ENCODE measurements at places on chromosomes 3 and 15.

GRCh38 chr15:69908590-69909420, 188.9 kb downstream of the TLE3 start:
- DNase-seq = no peak

GRCh38 chr3:146325170-146325569, 74.3 kb upstream of the PLSCR4 start:
- DNase-seq = no peak

DNA sequence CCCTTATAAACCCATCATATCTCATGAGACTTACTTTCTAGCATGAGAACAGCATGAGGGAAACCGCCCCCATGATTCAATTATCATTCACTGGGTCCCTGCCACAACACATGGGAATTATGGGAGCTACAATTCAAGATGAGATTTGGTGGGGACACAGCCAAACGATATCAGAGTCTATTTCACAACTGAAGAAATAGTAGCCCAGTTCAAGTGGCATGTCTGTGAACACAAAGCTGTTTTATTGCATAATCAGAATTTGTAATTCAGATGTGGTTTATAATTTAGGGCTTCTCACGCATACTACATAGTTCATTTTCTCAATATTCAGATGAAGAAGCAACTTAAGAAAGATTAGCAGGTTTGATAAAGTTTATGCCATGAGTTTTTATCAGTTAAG, 1188.0 kb upstream of the ALCAM start:
- no peak for DNase-seq

DNA sequence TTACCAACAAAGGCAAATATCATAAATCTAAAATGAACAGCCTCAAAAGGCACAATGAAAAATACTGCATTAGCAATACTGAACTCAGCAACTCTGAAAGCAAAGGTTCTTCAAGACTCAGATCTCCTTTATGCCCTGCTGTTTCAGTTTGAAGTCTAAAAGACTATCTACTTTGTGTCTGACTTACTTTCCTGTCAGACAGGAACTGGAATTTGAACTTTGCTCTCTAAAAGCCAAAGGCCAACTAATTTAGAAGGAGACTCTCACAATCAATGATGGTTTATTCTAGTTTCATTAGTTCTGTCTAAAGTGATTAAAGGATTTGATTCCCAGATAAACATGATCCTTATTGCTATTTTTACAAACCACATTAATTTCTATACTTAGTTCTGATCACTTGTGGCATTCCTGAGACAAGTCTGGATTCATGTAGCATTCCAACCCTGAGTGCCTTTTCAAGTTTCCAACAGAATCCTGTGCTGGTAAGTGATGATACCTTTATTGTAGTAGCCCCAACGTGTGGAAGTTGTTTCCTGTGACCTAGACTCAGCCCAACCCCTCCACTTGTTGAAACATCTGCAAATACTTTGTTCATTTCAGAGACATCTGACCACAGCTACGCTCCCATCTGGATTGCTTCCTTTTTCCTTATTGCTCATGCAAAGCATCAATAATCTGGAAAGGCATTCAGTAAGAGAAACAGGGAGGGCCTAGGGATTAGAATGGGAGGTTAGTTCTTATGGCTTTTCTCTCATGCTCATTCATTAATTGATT, 14.9 kb upstream of the LEKR1 start:
- no peak for DNase-seq

DNA sequence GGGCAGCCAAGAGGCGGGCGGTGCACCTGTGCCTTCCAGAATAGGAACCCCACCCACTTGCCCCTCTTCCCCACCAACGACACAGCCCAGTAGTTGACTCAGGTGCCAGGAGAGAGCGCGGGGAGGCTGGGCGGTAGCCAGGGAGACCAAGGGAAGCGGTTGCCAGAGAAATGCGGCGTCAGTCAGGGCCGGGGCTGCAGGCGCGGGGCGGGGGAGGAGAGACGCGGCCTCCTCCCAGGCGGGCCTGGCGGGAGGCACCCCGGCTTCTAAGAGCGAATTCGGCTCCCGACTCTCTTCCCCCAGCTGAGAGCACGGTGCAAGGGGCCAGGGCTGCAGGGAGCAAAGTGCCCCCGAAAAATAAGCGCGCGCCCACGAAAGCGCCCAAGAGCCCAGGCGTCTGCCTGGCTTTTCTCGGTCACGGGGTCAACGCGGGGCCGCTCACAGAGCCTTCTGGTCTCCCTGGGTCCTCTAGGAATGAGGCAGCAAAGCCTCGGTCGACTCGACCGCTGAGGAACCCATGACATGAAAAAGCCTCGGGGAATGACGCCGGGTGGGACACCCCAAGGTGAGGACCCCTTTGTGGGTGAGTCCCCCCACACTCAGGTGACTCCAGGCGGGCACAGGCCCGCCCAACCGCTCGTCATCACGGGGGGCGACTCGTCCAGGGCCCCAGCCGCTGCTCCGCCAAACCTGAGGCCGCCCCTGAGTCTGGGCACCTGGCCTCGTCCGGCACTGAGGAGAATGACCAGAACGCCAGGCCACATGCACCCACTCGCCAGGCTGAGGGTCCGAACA, 716 bp downstream of the CPEB1 start:
- no peak for DNase-seq

DNA sequence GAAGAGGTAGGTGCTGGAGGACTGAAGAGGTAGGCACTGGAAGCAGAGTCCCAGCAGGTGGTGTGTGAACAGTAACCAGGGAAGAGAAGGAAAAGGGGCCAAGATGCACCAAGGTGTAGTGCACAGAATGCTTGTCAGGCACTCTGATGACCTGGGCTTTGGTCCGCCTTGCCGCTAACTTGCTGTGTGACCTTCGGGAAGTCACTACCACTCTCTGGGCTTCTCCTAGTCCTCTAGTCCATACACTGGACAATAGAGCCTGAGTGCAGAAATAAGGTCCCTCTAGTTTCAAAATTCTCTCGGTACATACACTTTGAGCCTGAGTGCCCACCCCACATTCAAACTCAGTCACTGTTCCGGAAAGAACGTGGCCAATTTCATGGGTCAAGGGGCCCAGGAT, 24.1 kb downstream of the ANP32A start:
- DNase-seq = no peak

DNA sequence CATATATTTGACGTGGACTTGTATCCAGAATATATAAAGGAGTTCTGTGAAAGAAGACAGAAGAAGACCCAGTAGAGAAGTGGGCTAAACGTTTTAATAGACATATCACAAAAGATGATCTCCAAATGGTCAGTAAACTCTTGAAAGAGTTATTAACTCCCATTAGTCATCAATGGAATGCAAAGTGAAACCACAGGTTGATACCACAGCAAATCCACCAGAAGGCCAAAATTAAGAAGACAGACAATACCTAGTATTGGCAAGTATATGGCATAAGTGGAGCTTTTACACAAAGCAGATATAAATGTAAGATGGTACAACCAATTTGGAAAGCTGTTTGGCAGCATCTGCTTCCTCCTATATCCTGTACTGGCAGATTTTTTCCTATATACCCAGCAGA, 6.0 kb downstream of the SPATA16 start:
- DNase-seq = no peak

GRCh38 chr15:66936109-66936860, 129.1 kb upstream of the SMAD3 start:
- no peak for DNase-seq

GRCh38 chr15:48002767-48003166, 118.0 kb upstream of the SLC24A5 start:
- DNase-seq = no peak

DNA sequence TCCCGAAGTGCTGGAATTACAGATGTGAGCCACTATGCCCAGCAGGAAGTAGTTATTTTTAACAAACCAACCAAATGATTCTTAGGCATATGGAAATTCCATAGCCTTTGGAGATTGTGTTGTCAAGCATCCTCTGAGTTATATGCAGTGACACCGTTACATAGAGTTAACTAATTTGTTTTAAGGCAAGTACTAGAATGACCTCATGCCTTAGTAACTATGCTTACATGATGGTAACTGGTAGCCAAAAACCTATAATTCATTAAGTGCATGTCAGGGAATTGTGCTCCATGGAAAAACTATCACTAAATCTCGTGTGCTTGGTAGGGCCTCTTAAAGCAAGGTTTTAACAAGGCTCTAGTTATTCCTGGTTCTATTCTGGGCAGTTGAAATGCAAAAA, 392.8 kb downstream of the TUSC7 start:
- DNase-seq = no peak

All from right atrium auricular region (tissue), 2 donors.